ENCODE measurements at places on chromosomes 4 and X. TPM values are rescaled to one million over a fixed set of nuclear protein-coding genes. Genes with fewer than 3 reads are reported as not detected.

SUPT20HL1 gene
- total RNA-seq = not detected

TBX22 gene
- total RNA-seq = not detected

ADRA2C gene
- total RNA-seq = not detected

STOX2 gene
- 14.1 TPM for total RNA-seq

RBM46 gene
- total RNA-seq = 0.39 TPM

MAGED4 gene
- total RNA-seq = 64.9 TPM

SLC6A14 gene
- under 0.01 TPM for total RNA-seq

HPGD gene
- 0.80 TPM for total RNA-seq

PAGE5 gene
- not detected for total RNA-seq

Data from epithelial cell of alveolus of lung (primary cell).